ENCODE measurements at places on chromosomes 3 and 15. TPM values are rescaled to one million over a fixed set of nuclear protein-coding genes. Genes with fewer than 3 reads are reported as not detected.

Gene MOBP
- not detected for total RNA-seq

Gene LRRN1
- 0.16 TPM for total RNA-seq

Gene CDCP1
- total RNA-seq, result 21.8 TPM

Gene OR5K4
- total RNA-seq, result not detected

Gene C3orf20
- total RNA-seq, result 0.20 TPM

Gene ARHGEF26
- total RNA-seq, result 0.09 TPM

Gene ATP13A5
- total RNA-seq, result not detected

Gene GABRR3
- 0.05 TPM for total RNA-seq
